GM13976 (cell line): ENCODE measurements at places on chromosomes 12 and 14.

- DNase-seq: no peak
Observed at GRCh38 chr14:95015046-95015445, 142.3 kb downstream of the DICER1 start.

DNA sequence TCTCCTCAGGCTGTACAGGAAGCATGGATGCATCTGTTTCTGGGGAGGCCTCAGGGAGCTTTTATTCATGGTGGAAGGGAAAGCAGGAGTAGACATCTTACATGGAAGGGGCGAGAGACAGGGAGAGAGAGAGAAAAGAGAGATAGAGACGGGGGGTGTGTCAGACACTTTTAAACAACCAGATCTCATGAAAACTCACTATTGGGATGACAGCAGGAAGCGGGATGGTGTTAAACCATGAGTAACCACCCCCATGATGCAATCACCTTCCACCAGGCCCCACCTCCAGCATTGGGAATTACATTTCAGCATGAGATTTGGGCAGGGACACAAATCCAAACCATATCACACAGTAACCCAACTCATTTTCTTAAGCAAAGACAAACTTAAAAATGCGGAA lies 110.0 kb upstream of the EEA1 start:
- DNase-seq: no peak

GRCh38 chr12:117190210-117190781 lies at the start of gene FBXO21:
TSS of gene FBXO21 (minus strand) at chr12:117190470. CDS start at chr12:117190456, 14 bp downstream.
- peak; percentile 99 for DNase-seq

GRCh38 chr12:93622485-93622884 lies 50.0 kb downstream of the SOCS2 start:
- no peak for DNase-seq

GRCh38 chr14:96263347-96264199 lies 7.6 kb downstream of the BDKRB1 start:
- DNase-seq: no peak

DNA sequence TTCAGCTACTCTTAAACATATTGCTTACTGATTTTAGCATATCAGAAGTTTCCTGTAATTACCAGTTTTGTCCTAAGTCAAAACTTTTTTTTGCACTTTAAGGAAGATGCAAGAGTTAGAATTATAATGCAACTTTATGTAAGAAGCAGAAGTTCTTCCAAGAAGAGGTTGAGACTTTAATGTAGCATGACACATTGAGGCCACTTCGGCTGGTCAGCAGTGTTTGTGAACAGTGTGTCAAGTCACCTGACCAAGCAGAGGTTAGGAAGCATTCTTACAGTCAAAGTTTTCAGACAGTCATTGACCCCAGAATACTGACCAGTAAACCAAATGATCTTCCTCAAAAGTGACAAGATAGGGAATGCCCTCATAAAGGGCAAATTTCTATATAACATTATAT lies 15.2 kb downstream of the FGFR1OP2 start:
- no peak for DNase-seq

DNA sequence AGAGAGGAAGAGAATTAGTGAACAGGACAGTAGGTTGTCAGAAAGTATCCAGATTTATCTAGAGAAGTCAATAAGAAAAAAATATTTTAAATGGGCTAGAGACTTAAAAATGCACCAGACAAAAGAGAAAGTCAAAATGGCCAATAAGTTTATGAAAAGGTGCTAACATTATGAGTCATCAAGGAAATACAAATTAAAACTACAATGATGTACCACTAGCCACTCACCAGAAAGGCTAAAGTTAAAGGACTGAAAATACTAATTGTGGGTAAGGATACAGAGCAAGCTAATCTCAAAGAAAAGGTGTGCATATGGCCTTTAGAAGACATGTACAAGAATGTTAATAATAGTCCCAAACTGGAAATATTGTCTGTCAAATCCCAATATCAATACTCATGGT lies 37.7 kb downstream of the C12orf50 start:
- DNase-seq: no peak

DNA sequence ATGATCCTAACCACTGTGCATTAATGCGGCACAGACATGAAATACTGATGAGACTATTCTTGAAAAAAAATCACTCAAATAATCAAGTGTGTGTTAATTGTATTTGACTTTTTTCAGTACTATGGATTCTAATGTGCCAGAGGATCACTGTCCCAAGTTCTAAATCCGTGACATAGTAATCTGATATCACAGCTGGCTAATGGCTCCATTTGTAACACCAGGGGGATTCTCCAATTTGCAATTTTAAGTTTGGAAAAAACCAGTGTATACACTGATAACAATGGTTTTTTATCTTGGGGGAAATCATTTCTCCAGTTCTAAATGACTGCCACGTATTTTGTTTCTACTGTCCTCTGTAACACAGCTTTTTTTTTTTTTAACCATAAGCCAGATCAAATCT lies 33.0 kb downstream of the MPHOSPH9 start:
- DNase-seq: no peak

DNA sequence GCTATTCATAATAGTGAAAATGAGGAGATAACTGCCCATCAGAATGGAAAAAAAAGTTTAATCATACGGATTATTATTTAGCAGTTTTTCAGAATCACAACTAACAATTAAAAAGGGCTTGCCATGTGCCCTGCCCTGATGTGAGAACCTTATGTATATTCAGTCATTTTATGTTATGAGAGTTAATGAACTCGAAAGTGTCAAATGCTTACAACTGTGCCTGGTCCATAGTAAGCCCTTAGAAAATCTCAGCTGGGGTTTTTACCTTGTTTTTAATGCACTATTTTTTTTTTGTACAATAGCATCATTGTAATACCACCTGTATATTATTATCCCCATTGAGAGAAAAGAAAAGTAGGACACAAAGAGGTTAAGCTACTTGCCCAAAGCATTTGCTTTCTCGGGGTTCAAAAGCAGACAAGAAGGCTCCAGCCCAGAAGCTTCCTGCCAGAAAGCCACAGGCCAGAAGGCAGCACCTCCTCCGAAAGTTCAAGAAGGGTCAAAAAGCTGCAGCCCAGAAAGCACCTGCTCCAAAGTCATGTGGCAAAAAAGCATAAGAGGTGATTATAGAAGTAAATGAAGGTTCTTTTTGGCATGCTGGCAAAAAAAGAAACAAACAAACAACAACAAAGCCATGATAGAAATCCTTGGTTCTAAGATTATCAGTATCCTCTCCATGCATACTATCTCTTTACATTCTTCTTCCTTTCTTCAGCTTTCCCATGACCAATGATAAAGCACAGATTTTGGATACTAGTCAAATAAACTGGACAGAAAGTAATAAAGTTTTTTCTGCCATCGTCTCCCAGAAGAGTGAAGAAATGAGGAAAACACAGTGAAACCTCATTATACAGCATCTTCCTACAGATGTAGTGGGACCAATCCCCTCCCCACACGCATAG lies 59.1 kb upstream of the NAP1L1 start:
- peak; percentile 29 for DNase-seq

DNA sequence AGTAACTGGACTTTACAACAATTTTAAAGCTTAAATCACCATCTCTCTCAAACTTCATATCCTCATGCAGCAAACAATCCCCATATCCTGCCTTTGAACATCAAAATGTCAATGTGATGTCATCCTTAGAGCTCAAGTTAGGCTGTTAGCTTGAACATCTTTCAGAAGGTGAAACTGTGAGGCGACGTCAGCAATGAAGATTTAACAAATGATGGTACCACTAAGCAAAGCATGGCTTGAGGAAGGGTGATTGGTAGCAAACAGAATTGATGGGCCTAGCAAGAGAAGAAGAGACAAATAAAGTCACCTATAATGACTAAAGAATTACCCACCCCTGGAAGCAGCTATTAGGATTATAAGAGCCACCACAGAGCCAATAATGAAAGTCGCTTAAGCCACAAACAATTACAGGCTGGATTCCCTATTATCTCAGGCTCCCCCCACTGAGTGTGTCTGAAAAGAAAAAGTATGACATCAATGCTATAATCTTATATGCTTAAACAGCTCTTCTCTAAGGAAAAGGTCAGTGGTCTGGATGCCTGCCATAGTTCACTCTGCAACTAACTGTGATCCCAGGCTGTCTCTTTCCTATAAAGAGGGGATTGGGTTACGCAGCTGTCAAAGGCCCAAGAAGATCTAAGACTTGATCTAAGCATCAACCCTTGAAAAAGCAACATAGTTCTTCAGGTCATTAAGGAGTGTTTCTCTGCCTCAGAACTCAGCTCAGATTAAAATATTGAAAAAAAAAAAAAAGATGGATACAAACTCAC lies 18.1 kb downstream of the EGLN3 start:
- DNase-seq: no peak

DNA sequence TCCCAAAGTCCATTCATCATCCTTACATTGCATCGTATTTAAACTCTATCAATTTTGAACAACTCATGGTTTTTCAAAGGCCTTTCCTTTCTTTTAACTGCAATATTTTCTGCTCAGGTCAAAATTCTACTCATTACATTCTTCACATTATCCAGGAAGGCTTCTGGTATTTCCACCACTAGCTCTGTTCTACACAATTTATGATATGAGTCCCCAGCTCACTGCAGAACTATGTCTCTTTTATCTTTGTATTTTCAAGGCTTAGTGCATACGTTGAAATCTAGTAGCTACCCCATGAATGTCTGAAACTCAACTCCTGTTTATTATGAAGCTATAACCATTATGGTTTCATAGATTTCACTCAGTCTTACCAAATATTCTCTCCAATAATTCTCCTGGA lies 282.9 kb downstream of the DUSP6 start:
- no peak for DNase-seq

GRCh38 chr12:622416-622815 lies 40.8 kb downstream of the NINJ2 start:
- DNase-seq: peak; percentile 58

- DNase-seq: no peak
Observed at GRCh38 chr12:121107681-121108080, 25.0 kb upstream of the P2RX7 start.

DNA sequence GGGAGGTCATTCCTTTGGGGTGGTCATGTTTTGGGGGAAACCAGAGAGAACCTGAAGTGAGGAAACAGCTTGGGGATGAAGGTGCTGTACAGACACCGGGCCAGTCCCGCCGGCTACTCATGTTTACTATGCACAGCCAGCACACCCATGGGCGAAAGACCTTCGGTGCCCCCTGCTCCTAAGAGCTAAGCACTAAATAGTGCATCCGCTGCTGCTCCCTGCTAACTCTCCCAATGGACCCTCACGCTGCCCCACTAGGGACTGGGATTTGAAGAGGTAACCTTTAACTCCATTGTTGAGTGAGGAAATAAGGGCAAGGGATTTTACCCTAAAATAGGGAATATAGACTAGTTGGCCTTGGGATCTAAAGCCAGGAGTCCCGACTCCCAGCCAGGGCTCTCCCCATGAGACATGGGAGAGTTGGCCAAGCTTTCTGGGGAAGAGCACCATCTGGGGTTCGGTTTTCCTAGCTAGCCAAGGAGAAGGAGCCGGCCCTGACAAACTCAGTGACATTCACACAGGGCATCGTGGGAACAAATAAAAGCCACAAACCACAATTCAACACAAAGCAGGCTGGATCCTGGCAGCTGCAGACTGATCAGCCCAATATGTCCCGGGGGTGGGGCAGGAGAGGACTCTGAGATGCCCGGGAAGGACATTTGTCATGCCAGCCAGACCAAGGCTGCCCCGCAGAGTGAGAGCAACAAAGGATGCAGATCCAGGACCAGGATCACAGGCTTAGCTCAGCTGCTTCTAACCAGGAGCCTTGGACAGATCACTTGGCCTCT lies 91.7 kb downstream of the SINHCAF start:
- DNase-seq: no peak

DNA sequence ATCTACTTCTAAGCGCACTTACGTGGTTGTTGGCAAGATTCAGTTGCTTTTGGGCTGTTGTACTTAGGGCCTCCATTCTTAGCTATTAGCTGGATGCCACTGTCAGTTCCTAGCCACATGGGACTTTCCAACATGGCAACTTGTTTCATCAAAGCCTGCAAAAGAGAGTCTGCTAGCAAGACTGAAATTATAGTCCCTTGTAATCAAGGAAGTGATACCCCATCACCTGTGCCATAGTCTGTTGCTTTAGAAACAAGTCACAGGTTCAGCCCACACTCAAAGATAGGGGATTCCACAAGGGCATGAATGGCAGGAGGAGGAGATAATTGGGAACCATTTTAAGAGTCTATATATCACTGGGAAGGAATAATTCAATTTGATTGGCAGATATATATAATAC lies 27.1 kb upstream of the SLC17A8 start:
- DNase-seq: no peak

- no peak for DNase-seq
Observed at GRCh38 chr12:88868050-88868449, 287.8 kb upstream of the KITLG start.

- no peak for DNase-seq
Observed at GRCh38 chr12:9115731-9116559, at the start of gene A2M. TSS of gene A2M (minus strand) at chr12:9115919. CDS start at chr12:9115849, 70 bp downstream.

DNA sequence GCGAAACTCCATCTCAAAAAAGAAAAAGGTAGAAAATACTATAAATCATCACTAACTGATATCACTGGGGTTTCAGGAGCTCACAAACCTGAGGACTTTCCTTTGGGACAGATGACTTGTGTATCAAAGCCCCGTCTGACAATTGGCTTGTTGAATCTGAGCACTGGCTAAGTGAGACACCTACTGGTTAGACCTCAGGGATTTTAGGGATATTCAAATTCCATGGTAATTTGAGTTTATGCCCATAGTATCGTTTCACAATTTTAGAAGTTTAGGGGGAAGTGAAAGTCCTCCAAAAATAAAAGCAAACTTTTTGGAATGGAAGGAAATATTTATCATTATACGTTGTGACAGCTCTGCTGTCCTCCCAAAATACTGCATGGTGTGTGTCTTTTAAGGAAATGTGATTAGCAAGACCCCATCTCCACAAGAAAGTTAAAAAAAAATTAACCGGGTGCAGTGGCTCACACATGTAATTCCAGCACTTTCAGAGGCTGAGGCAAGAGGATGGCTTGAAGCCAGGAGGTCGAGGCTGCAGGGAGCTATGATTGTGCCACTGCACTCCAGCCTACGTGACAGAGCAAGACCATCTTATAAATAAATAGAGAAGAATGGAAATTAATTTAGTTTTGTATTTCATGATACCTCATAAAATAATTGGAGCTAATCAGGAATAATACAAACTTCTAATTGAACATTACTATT lies 49.2 kb downstream of the FBXL14 start:
- DNase-seq: no peak

GRCh38 chr12:96383991-96384390 lies 16.2 kb downstream of the CDK17 start:
- no peak for DNase-seq

DNA sequence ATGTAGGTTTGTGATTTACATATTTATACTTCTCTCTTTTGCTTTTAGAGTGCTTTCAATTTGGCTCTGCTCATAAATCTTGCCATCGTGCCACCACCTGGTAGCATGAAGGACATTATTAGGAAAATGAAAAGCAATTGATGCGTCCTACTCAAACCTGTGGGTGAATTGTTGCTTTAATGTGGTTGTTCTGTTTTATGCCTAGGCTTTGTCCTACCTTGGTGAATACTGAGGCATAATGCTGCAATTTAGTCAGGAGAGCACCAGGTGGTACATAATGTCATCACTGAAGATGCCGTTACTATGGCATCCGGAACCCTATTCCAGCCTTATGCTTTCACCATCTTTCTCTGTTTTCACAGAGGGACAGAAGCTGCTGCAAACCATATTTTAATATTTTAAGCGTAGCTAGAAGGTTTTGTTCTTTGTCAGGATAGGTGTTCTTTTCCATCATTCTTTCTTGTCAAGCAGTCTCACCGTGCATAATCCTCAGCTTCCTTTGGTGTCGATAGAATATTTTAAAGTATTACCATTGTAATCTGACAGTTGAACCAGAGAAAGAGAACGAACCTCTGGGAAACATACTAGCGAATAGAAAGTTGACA lies 68.5 kb upstream of the PKP2 start:
- no peak for DNase-seq
